NCI-H460 (cell line): ENCODE measurements at places on chromosomes 7 and 10. TPM values are rescaled to one million over a fixed set of nuclear protein-coding genes. Genes with fewer than 3 reads are reported as not detected.

EN2 gene
- total RNA-seq, result 0.75 and 0.84 TPM in 2 replicates

INTS15 gene
- 24.4 and 25.2 TPM in 2 replicates for total RNA-seq

PRKCQ gene
- total RNA-seq, result 0.22 TPM in 1 of 2 replicates, not detected in the other

SH2D4B gene
- 0.02 TPM in 1 of 2 replicates, not detected in the other for total RNA-seq

TEX36 gene
- total RNA-seq, result not detected in 2 replicates

EBLN1 gene
- not detected in 2 replicates for total RNA-seq

OPN4 gene
- not detected in 2 replicates for total RNA-seq

MLXIPL gene
- total RNA-seq, result 1.6 and 1.9 TPM in 2 replicates

SPDYE5 gene
- total RNA-seq, result 0.10 TPM in 1 of 2 replicates, not detected in the other

LRRC17 gene
- total RNA-seq, result 0.30 TPM in 1 of 2 replicates, not detected in the other

HKDC1 gene
- 5.6 and 7.6 TPM in 2 replicates for total RNA-seq
